HT-29 (cell line): ENCODE measurements at places on chromosomes 7 and 10. TPM values are rescaled to one million over a fixed set of nuclear protein-coding genes. Genes with fewer than 3 reads are reported as not detected.

Gene NAT16
- total RNA-seq: 0.13 TPM in 2 replicates

Gene VAX1
- not detected in 2 replicates for total RNA-seq

Gene TMEM72
- total RNA-seq: not detected in 2 replicates

Gene HSPA12A
- total RNA-seq: 0.18 and 0.92 TPM in 2 replicates
